ENCODE measurements at places on chromosomes 4 and X.

- DNase-seq = no peak
These were observed 23.0 kb downstream of the EPGN start for GRCh38 chr4:74331252-74331651.

GRCh38 chrX:111127038-111127437, 31.0 kb downstream of the PAK3 start:
- DNase-seq = no peak

- no peak for DNase-seq
These were observed 114.0 kb downstream of the BMPR1B start for GRCh38 chr4:94871644-94872305.

DNA sequence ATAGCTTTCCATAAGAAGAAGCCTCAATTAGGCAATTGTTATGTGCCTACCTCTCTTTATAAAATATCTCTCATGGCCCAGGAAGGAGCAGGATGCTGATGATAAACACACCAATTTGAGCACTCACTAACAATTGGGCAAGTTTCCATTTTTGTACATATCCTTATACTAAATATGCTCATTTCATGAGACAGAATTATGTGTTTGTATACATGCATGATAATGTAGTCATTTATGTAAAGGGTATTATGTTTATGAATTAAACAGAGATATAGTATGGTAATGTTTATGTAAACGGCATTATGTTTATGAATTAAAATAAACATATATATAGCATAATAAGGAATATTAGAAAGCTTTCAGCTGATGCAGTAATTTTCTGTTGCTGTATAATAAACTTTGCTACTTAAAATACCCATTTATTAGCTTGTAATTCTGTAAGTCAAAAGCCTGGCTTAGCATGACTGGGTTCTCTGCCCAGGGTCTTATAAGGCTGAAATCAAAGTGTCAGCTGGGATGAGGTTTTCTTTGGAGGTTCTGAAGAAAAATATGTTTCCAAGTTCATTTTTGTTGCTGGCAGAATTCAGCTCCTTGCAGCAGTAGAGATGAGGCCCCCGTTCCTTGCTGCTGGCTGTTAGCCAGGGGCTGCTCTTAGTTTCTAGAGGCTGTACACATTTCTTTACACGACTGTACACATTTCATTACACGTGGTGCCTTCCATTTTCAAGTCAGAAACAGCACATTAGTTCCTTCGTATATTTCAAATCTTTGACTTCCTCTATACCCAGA, 89.0 kb downstream of the GLRA2 start:
- no peak for DNase-seq

DNA sequence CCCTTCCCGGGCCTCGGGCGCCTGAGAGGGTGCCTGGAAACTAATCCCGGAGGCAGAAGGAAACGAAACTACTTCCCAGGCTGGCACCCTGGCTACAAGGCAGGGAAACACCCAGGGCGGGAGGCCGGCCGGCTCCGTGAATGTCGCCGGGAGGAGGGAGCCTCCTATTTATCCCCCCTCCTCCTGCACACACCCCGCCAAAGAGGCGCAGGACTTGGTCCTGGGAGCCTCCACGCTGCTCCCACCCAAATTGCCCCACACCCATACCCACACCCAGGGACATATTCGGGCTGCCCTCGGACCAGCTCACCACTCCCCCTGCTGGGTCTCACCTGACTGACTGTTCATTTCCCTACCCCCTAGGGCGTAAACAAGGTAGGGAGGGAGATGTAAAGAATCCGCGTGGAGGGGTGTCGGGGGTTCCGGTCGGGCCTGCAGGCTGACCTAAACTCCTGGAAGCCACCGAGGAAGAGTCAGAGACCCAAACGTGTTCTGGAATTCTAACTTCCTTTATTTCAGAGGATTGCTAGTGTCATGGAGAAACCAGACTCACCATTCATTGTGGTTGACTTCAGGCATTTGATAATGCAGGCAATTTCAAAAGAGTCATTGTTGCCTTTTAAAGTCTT, at the start of gene BTC:
TSS of gene BTC (minus strand) at position 142 of the 629 bp plus-strand sequence. CDS start 198 bp downstream, outside the sequence.
- no peak for DNase-seq

DNA sequence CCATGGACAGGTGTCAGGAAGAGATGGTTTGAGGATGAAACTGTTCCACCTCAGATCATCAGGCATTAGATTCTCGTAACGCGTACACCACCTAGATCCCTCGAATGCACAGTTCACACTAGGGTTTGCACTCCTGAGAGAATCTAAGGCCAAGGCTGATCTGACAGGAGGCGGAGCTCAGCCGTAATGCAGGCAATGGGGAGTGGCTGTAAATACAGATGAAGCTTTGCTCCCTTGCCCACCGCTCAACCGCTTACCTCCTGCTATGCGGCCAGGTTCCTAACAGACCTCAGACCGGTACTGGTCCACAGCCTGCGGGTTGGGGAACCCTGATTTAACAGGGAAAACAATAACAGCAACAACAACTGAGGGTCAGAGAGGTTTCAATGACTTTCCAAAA, 2.0 kb upstream of the TEC start:
- DNase-seq = no peak

DNA sequence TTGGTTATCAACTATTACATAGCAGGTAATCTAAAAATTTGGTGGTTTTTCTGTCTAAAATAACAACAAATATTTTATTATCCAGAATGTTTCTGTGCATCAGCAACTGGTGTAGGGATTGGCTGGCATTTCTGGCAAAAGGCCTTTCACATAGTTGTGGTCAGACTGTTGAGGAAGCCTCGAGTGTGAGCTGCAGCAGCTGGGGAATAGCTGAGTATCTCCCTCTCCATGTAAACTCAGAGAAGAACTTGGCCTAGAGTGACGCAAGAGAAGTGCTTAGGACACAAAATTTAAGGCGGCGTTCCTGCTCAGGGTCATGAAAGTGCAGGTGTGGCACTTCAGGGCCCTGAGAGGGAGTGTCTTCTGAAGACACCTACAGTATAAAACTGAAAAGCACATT, 558.9 kb downstream of the SPOCK3 start:
- no peak for DNase-seq

GRCh38 chr4:2290974-2291704, 29.2 kb upstream of the MXD4 start:
- peak; percentile 25 for DNase-seq

DNA sequence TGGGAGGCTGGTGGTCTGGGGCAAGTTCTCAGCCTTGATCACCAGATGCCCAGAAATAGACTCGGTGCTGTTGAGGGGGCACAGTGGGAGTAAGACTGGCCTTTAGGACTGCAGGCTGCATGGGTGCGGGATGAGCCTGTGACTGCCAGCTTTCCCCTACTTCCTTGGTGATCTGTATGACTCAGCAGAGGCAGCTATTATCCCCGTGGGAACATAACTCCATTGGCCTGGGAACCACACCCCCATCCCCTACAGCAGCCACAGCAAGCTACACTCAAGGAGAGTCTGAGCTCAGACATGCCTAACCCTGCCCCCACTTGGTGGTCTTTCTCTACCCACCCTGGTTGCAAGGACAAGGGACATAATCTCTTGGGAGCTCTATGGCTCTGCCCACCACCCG, 20.6 kb downstream of the CLIC2 start:
- no peak for DNase-seq

- no peak for DNase-seq
These were observed 9.1 kb downstream of the NSD2 start for GRCh38 chr4:1880332-1880731.

DNA sequence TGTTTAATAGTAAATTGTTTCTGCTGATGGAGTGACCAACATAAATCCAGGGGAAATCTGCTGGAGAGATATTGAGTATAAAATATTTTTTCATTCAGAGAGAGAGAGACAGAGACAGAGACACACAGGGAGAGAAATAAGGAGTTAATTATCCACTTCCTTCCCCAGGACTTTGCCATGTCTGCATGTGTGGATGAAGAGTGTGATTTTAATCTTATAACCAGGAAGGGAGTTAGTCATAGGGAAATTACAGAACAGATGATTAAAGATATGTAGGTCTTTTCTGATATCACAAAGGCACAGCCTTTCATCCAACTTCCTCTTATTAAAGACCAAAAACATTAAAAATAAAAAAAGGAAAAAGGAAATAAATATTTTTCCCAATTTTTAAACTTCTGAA, 526.3 kb downstream of the SPRY1 start:
- DNase-seq = no peak

- DNase-seq = no peak
These were observed 930.7 kb downstream of the CCSER1 start for GRCh38 chr4:91057871-91058270.

DNA sequence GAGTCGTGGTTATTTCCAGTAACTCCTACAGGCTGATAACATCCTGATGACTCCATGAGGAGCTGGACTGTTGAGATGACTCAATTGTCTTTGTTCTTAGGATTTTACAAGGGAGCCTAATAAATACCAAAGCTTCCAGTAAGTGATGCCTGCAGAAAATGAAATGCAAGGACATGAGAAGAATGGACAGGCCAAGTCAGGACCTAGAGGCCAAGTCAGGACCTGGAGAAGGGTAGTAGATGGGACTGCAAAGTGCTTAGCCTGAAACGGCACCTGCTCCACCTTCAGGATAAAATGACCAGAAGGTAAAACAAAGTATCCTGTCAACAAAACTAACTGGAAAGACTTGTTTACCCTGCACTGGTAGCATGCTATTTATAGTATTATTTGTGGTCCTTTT, 6.4 kb upstream of the SLC10A6 start:
- no peak for DNase-seq

GRCh38 chr4:100631281-100631968, 113.6 kb upstream of the EMCN start:
- DNase-seq = no peak

DNA sequence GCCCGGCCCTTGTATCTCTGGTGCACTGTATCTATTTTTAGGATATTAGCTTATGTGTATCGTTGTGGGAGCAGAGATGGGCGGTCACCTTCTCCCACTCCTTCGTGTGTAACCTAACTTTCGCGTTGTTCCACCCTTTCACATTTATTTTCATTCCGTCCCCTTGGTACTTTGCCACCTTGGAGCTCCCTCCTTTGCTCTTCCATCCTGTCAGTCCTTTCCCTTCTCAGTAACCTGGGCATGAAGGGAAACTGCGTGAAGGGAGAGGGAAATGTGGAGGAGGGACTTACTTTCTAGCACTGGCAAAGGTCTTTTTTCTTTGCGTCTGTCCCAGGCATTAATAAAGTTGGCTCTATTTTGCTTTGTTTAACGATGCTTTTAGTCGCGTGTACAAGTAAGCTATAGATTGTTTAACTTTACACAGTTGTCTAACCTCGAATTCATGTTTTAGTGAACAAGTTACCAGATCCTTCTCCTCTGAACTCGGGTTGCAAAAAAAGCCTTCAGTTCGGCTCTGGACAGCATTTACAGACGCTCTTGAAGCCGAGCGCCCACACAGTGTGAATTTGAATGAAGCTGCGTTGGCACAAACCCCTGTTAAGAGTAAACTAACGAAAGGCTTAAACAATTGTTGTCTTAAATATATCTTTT, 3.9 kb downstream of the PCDH10 start:
- no peak for DNase-seq

GRCh38 chr4:43066415-43066814, 173.9 kb downstream of the GRXCR1 start:
- DNase-seq = no peak

DNA sequence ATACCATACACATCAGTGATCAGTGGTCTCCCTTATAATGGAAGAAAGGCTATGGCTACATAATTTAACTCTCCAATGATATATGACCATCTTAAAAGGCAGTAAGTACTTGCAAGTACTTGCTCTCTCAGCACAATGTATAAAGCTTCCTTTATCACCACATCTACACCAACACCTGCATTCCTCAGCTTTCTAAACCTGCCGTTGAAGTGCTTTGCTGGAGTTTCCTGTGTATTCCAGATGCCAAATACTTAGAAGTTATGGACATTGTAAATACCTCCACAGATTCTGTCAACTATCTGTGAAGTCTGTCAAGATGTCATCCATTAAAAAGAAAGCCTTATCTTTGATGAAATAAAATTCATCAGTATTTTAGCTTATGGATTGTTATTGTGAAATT, 335.0 kb upstream of the GALNTL6 start:
- DNase-seq = no peak

DNA sequence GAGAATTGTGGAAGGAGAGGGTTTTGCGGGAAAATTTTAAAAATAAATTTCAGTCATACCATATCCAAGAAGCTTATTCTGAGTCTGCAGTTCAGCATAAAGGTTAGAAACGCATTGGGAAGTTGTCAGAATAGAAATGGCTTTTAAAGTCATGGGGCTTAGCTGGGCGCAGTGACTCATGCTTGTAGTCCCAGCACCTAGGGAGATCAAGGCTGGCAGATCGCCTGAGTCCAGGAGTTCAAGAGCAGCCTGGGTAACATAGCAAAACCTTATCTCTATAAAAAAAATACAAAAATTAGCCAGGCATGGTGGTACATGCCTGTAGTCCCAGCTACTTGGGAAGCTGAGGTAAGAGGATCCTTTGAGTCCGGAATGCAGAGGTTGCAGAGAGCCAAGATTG, 3.9 kb upstream of the PLA2G12A start:
- DNase-seq = no peak

- DNase-seq = no peak
These were observed 37.6 kb downstream of the MAGED4B start for GRCh38 chrX:52031371-52031770.

GRCh38 chrX:103124284-103124683, 31.3 kb upstream of the NXF3 start:
- no peak for DNase-seq

DNA sequence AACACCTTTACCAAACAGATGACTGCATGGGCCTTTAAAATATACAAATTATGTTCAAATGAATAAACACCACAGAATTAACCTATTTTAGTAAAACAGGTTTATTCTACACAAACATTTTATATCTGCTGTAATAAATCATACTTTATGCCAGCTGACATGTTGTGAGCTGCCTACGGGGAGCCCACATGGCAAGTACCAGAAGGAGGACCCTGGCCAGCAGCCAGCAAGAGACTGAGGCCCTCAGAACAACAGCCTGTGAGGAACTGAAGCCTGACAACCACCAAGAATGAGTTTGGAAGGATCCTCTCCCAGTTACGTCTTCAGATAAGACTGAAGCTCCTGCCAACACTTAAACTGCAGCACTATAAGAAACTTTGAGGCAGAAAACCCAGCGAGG, 377.0 kb downstream of the PDGFC start:
- no peak for DNase-seq
